Stimulated activated CD8-positive, alpha-beta memory T cell treated with anti-CD3 and anti-CD28 coated beads, Interleukin-15, amount 100 ng/mL, for 1 hour (primary cell): ENCODE measurements at places on chromosomes 13 and 19.
A peak's percentile ranks its signal among the peaks of the same experiment; 100 is the strongest.

DNA sequence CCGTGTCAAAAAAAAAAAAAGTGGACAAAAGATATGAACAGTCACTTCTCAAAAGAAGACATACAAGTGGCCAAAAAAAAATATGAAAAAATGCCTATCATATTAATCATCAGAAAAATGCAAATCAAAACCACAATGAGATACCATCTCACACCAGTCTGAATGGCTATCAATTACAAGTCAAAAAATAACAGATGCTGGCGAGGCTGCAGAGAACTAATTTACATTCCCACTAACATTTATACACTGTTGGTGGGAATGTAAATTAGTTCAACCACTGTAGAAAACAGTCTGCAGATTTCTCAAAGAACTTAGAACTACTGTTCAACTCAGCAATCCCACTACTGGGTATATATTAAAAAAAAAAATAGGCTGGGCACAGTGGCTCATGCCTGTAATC is 26.5 kb upstream of the FOXO1 start:
- no peak for DNase-seq

DNA sequence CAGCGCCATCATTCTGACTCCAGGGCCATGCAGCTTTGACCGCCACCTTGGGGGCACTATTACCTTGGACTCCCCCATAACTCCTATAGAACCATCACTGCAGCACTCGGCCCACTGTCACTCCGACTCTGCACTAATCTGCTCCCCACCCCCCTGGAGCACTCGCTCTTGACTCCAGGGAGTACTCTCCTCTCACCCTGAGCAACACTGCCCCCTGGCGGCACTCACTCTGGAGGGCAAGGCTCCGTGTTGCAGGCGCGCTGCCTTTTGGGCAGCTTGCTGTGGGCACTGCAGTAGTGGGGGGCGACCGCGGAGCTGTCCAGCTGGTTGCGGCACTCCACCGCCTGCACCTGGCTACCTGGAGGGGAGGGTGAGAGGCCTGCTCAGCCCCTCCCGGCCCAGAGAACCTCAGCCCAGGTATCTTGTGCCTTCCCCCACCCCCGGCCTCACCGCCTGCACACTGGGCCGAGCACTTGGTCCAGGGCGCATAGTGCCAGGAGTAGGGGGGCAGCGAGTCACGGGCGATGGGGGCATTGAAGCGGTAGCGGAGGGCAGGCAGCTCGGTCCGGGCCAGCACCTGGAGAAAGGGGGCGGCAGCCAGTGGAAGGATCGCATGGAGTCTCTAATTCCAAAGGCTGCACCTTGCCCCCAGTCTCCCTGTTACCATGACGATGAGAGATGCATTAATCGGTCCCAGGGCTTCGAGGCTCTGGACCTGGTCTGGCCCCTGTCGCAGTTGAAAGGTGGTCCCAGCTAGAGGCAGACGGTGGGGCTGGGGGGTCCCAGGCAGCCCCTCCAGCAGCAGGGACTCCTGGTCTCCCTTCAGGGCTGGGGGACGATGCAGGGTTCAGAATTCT is 8.9 kb upstream of the MYO1F start:
- peak; percentile 47 for DNase-seq

- no peak for DNase-seq
Observed at GRCh38 chr13:39672378-39673132, 17.1 kb downstream of the COG6 start.

- no peak for DNase-seq
Observed at GRCh38 chr19:46624958-46625661, at the start of gene PTGIR. PTGIR (minus strand) TSS chr19:46625089; CDS start chr19:46624225, 864 bp downstream.

GRCh38 chr13:40801255-40802217 is 12.1 kb downstream of the SLC25A15 start:
- DNase-seq: no peak

DNA sequence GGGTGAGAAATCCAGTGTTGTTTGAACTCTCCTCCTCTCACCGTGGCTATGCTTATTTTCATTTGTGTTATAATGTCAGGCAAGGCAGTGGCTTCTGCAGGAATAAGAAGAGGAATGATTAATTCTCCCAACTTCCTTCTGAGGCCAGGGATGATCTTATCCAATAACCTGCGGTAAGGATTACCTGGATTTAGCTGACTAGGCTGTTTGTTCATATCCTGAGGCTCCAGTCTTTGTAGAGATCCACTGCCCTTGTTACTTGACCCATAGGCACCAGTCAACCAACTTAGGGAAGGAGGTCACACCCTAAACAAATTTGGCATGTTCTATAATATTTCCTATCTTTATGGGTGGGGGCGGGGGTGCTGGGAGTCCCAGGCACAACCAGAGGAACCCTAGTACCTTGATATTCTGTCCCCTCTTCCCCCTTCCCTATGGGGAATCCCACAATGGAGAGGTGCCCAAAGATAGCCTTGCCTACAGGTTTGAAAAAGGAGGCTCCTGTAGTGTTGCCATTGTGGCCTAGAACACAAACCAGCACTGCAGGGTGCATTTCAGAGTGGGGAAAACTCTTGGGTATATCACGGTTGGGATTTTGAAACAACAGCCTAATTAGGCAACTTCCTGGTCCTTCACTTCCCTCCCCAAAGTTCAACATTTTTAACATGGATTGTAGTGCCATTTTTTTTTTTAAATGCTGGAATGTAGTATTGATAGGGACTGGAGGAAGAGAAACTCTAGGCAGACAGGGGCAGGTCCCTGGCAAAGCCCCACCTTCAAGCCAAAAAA is 977.5 kb upstream of the SPRY2 start:
- DNase-seq: no peak

DNA sequence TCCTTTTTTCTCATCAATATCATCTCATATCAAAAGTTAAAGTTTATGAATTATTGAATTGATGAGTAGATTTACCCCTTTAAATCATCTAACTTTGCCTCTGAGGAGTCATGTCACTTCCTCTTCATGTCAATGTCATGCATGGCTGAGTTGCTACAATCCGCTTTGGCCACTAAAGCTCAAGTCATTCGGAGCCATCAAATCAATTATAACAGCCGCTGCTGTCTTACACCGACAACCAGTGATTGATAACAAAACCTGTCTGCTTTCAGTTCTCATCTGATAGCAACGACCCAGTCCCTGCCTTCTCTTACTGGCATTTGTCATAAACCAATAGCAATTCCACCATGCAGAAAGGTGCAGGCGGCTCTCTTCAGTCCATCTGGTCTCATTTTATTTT is 429.3 kb downstream of the DIAPH3 start:
- DNase-seq: no peak

GRCh38 chr13:110920038-110920437 is 5.2 kb upstream of the ANKRD10 start:
- DNase-seq: no peak

DNA sequence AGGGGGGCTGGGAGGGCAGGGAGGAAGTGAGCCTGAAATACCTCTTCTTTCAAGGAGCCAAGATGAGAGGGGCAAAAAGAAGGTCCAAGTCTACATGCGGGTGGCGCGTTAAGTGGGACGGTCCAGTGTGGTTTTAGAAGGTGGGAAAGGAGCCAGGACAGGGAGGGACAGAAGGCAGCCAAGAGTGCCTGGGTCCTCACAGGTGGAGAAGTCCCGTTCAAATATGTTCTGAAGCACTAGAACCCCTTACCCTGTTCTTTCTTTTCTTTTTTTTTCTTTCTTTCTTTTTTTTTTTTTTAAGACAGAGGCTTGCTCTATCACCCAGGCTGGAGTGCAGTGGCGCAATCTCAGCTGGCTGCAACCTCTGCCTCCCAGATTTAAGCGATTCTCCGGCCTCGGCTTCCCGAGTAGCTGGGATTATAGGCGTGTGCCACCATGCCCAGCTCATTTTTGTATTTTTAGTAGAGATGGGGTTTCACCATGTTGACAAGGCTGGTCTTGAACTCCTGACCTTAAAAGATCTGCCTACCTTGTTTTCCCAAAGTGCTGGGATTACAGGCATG is 7.4 kb downstream of the CAMSAP3 start:
- no peak for DNase-seq

DNA sequence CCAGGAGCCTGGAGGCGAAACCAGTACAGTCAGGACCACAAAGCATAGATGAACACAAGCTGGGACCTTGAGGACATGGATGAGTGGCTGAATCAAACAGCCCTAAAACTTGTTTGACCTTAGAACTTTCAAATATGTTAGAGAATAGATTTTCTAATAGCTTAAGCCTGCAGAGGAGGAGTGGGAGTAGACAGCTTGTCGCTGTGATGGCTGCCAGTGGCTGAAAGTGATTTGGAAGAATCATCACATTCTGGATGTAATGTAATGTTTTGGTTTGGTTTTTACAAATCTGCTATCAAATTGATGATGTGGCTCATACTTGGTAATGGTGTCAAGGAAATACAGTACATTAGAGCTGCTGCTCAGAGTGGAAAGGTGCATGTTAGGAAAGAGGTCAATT is 12.0 kb downstream of the IGFL3 start:
- no peak for DNase-seq

- DNase-seq: no peak
Observed at GRCh38 chr13:32426990-32427851, 709 bp downstream of the N4BP2L1 start.

DNA sequence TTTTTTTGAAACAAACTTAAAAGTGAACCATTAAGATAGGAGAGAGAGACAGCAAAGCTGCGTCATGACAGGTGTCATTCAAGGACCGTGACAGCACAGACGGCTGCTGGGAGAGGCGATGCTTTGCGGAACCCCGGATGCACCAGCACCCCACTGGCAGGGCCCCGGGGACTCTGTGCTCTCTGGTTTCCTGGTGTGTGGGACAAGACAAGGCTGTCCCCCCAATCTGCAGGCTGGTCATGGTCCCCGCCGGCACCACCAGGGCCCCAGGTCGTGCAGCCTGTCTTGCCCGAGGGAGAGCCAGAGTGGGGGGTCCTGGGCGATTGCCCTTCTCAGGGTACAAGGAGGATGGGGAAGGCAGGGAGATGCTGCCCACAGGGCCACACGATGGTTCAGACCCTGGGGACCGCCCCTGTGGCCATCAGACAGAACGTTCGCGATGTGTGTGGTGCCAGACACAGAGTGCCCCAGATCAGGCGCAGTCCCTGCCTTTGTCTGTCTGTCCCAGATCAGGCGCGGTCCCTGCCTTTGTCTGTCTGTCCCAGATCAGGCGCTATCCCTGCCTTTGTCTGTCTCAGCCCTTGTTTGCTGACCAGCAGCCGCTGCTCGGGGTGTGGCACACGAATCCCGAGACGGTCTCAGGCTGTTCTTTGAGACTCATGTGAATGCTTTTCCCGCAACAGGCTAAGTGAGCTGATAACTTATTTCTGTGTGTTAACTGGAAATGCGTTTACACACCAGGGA is 36.1 kb downstream of the ADPRHL1 start:
- DNase-seq: no peak

- no peak for DNase-seq
Observed at GRCh38 chr19:15759962-15760565, 22.3 kb downstream of the OR10H3 start.
